Progenitor cell of endocrine pancreas (in vitro differentiated cells): ENCODE measurements at places on chromosomes 3 and 15.

GRCh38 chr15:60370105-60370868 lies 27.5 kb downstream of the ANXA2 start:
- DNase-seq, result no peak

GRCh38 chr3:42005401-42005800 lies 43.5 kb upstream of the ULK4 start:
- DNase-seq, result no peak

GRCh38 chr3:114639171-114639570 lies 345.3 kb downstream of the TIGIT start:
- no peak for DNase-seq

DNA sequence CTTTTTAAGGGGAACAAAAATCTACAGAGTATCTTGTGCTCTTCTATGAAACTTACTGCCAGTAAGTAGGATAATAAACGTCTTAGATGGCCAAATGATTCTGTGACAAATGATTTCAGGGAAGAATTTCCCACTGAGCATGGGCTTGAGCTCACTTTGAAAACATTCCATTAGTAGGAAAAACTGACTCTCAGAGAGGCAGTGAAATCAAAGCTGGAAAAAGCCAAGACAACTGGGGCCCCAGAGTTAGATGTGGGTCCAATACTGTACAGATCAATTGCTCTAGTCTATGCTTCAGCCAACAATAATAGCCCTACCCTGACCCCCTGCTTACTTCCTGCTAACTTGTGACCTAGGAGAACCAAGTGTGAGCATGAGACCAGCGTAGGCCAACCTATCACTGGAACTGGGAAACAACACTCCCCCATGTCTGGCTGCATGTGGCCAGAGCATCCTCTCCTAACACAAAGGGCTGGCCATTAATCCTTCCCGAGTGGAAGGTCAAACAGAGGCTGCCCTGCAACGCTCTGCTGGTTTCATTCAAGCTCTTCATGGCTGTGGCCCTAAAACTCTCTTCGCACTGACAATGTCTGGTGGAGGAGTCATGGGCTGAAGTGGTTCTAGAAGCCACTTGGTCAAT lies 68.8 kb downstream of the FOXB1 start:
- DNase-seq, result no peak

DNA sequence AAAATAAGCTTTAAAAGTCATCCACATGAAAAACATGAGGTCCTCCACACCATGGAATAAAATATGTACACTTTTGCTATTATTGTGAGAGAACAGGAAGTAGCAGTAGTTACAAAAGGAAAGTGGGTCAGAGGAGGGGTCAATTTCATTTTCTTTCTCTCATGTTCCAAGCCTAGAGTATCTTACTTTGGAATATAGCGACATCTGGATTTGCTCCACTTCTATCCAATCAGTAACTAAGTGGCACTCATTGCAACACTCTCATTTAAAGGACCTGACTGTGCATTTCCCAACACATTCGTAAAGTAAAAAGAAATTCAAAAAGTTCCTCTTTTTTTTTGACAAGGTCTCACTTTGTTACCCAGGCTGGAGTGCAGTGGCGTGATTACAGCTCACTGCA lies 637.3 kb downstream of the TUSC7 start:
- no peak for DNase-seq

DNA sequence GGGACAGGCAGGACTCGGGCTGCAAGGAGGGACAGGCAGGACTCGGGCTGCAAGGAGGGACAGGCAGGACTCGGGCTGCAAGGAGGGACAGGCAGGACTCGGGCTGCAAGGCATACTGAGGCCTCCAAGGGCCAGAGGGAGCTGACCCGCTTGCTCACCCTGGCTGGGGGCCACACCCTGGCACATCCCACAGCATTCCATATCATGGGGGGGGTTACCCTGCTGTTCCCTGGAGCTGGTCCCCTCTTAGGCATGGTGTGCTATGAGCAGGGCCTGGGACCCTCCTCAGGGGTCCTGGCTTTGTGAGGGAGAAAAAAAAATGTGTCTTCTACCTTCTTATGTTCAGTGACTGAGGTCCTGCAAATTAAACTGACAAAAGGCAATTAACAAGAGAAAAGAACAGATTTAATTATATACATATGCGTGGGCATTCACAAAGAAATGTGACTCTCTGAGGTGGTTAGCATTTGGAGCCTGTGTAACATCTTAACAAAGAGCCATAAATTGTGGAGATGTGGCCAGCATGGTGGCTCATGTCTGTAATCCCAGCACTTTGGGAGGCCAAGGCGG lies 97.6 kb upstream of the ALDH1A3 start:
- peak; percentile 3 for DNase-seq

GRCh38 chr15:69474846-69475455 lies 22.3 kb downstream of the RPLP1 start:
- no peak for DNase-seq

GRCh38 chr3:19357947-19358346 lies 209.6 kb downstream of the KCNH8 start:
- DNase-seq, result no peak

DNA sequence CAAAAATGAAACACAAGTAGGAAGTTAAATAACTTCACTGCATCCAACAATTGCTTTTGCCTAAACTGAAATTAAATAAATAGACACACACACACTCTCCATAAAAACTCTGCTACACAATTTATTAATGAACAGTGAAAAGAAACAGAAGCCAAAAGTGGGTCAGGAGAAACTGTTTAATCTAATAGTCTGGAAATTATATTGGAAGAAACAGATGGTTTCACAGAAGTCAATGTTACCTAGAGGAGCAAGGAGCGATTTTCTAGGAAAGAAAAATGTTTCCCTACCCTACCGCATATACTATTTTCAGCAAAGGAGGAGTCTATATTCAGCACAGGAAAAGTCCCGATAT lies 32.0 kb downstream of the RFTN1 start:
- no peak for DNase-seq

- no peak for DNase-seq
Observed at GRCh38 chr3:59563966-59564365, 514.1 kb upstream of the CFAP20DC start.

DNA sequence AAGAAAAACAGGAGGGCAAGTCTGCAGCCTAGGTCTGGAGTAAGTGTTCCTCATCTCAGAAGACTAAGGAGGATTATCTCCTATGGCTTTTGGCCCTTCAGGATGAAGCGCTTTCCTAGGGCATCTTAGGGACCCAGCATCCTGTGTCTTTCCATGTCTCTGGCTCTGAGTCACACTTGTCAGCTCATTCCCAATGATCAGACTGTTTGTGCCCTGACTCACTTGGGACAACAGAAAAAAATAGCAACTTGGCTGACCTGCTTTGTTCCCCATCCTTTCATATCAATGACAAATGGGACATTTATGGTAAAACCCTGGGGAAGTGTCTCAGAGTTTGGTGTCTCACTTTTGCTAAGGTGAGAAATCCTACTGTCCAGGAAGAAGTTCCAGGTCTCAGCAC lies 76.2 kb upstream of the OXTR start:
- no peak for DNase-seq

DNA sequence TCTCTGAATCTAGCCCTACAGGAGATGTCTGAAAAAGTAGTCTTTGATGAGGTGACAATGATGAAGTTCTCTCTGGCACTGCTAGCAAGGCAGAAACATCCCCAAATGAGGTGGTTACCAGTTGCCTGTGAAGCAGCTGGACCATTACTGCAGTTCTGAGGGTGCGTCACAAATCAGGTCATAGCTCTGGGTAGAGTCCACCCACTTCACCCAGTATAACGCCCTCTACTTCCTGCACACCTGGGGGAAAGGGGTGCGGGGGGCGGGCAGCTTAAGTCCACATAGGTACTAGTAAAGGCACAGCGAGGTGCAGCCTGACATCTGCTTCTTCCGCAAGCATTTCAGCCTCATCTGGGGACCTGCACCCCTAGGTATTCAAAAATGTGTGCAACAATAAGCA lies 13.4 kb upstream of the SATB1 start:
- DNase-seq, result no peak
